ENCODE measurements at places on chromosomes 3 and 15.

GRCh38 chr15:70492240-70493177 is 270.8 kb downstream of the UACA start:
- DNase-seq = peak; percentile 72

GRCh38 chr15:69722924-69723323 is 270.3 kb downstream of the RPLP1 start:
- DNase-seq = no peak

GRCh38 chr3:59970376-59970775 is 920.6 kb upstream of the CFAP20DC start:
- DNase-seq = no peak

- DNase-seq = no peak
Observed at GRCh38 chr15:64051407-64052259, 5.3 kb upstream of the DAPK2 start.

DNA sequence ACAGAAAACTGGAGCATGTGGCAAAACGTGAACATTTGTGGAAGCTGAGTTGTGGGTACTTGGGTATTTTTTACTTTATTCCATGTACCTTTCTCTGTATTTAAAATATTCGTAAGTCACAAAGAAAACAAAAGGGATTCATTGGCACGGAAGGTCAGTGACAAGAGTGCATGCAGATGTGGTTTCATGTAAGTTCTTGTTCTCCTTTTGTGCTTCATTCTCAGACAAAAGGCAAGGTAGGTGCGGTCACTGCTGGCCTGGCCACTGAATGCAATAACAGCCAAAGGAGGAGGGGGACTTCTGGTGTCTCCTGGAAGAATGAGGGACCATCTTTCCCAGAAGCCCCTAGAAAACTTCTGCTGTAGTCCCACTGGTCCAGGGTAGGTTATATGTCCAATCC is 200.0 kb upstream of the TOPAZ1 start:
- DNase-seq = no peak

- no peak for DNase-seq
Observed at GRCh38 chr3:176697284-176697889, 499.9 kb downstream of the TBL1XR1 start.

GRCh38 chr3:66494959-66495667 is 5.7 kb downstream of the LRIG1 start:
- DNase-seq = no peak

GRCh38 chr3:31157893-31158620 is 263.6 kb upstream of the GADL1 start:
- DNase-seq = no peak

DNA sequence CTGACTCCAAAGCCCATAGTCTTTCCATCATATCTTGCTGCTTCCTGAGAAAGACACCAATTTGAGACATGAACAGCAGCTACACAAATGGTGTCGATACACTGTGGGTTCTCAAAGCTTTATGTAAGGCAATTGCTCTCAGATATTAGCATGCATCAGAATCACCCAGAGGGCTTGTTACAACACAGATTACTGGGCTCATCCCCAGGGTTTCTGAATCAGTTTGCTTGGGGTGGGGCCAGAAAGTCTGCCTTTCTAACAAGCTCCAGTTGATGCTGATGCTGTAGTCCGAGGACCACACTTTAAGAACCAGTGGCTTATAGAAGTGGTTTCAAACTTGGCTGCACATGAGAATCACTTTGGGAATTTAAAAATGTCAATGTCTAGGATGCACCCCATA is 86.5 kb downstream of the SEMA6D start:
- no peak for DNase-seq

DNA sequence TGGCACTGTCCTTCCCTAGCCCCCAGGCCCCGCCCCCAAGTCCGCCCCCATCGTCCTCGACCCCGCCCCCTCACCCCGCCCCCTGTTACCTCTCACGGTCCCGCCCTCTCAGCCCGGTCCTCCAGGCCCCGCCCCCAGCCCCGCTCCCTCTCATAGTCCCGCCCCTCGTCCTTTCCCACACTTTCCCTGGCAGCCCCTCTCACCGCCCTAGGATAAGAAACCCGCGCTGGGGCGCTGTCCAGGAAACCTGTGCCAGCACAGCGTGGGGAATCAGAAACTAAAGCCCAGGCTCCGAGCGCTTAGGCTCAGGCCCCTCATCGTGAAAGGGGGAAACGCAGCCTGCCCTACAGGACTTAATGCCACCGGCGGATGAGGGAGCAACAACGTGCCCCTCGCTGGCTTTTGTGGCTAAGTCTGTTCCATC is 20.9 kb downstream of the TRPM1 start:
- DNase-seq = peak; percentile 3

- DNase-seq = no peak
Observed at GRCh38 chr3:105415951-105416350, 49.2 kb downstream of the ALCAM start.

DNA sequence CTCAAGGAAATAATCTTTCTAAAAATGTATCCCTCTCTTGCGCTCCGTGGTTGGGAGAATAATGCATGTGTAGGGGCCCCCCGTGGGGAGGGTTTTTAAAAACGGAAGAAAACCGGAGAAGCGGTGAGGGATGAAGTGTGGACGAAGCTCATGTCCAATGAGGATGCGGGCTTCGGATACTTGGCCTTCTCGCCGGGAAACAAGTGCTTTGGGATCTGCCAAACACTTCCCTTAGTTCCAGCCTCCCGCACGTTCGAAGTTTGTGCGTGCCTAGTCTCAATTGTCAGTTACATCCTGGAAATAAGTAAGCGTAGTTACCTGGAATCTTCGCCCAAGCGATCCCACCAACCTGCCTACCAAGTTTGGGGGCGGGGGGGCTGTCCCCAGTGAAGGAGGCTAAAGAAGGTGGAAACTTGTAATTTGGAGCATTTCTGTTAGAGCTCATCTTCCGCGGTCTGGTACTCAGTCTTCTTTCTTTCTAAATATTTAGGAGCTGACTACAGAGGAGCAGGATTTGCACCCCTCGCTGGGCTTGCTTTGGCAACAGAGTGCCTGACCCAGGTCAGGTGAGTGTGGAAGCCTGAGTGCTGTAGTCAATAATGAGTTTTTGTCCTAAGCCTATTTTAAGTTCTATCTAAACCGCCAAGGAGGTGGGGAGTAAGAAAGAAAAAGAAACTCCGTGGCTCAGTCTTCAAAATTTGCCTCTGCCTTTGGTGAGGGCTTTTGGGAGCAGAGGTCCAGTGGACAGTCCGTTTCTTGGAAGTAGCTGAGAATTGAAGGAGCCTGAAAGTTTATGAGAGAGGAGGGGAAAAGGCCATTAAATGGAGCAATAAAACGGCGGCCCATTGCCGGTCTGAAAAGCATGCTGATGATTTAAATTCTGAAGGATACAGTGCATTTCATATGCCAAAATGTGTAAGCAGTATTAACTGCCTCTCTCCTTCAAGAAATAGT is 1.1 kb downstream of the ITPR1 start:
- no peak for DNase-seq

- no peak for DNase-seq
Observed at GRCh38 chr15:83380682-83381081, 66.5 kb upstream of the SH3GL3 start.

DNA sequence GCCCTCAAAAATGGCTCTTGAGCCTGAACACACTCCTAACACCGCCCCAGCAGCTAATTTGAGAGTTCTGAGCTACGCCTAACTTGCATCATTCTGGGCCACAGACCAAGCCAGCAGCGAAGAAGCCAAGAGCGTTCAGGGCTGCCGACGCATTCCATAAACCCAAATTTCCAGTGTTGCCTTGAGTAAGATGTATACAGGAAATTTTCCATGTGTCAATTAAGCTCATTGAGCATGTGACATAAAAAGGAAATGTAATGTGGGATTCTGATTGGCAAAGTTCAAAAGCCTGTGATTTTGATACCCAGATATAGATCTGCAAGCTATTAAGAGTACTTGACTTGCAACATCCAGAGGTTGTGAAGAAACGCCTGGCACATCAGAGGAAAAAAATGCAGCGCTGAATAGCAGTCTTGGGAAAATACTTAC is 148.6 kb upstream of the NR2F2 start:
- DNase-seq = no peak

DNA sequence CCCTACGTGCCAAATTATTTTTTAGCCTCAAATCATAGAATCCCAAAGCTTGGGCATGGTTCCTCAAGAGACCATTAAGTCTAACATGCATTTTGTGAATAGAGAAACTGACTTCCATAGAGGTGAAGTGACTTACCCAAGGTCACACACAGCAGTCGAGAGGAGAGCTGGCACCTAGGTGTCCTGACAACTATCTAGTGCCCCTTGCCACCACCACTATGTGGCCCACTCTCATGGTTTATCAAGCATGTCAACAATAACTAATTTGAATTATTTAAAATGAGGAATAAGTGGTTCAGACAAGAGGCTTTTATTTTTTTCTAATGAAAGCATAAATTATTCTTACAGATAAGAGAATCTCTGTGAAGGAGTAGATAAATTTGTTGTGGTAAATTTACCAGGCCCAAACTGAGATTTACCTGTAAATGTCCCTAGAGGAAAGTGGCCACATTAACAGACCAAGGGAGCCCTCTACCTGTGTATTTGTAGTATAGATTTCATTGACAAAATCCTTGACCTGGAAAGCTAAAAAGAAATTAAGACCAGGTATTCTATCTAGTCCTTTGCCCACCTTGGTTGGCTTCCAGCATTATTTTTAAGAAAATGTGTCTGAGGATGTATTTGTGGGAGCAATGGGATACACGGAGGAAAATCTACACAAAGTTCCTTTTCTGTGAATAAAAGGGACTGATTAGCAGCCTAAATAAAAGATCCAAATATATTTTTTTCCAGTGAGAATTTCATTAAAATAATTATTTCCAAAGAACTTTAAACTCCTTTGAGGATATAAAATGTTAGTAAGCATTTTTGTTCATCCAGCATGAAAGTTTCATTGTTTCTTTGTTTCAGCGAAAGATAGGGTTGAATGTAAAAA is 49.1 kb downstream of the IQCH start:
- peak; percentile 4 for DNase-seq

DNA sequence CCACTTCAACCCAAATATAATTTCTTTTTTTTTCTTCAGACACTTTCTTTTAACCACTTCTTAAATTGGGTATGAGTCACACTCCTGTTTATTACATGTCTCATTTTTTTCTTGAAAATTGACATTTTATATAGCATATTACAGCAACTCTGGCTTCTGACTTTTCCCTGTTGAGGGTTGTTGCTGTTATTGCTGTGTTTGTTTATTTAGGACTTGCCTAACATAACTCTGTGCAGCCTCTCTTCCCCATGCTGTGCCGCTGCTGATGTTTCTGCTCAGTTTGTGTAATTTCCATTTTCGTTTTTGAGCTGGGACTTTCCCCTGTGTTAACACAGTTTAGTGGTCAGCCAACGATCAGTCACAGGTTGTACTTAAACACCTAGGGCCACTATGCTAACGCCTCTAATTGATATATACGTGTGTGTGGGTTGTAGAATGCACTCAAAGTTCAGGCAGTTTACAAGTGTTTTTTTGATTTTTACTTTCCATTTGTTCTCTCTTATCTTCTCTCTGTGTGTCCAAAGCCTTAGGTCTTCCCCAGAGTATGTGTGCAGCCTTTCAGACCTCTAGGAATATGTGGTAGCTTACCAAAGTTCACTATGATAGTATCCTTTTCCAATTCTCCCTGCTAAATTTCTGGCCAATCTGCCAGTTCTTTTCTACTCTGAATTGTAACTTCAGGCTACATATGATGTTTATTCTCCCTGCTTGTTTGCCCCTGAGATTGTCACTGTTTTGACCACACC is 337.2 kb downstream of the ZBTB20 start:
- no peak for DNase-seq

- no peak for DNase-seq
Observed at GRCh38 chr3:194397757-194398312, 1.2 kb downstream of the GP5 start.

- DNase-seq = no peak
Observed at GRCh38 chr15:40439960-40440742, 602 bp upstream of the BAHD1 start.

GRCh38 chr3:38164643-38164951 is 740 bp upstream of the OXSR1 start:
- no peak for DNase-seq

GRCh38 chr3:175422744-175423143 is 563.6 kb downstream of the NAALADL2 start:
- DNase-seq = no peak

DNA sequence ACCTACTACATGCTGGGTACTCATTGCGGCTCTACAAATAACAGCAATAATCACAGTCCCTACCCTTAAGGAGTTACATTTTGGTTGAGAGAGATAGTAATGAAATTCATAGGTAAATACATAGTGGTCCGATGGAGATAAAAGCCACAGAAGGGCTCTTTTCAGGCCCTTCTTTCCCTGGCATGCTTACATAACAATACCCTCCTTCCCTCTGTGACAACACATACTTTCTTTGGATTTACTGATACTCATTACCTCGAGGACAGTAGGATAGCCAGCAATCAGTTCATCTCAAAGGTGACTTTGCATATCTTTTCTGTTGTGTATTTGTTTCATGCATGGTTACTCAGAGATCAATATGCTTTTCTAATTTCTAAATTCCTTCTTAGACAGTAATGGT is 54.5 kb downstream of the HSPBAP1 start:
- DNase-seq = no peak

DNA sequence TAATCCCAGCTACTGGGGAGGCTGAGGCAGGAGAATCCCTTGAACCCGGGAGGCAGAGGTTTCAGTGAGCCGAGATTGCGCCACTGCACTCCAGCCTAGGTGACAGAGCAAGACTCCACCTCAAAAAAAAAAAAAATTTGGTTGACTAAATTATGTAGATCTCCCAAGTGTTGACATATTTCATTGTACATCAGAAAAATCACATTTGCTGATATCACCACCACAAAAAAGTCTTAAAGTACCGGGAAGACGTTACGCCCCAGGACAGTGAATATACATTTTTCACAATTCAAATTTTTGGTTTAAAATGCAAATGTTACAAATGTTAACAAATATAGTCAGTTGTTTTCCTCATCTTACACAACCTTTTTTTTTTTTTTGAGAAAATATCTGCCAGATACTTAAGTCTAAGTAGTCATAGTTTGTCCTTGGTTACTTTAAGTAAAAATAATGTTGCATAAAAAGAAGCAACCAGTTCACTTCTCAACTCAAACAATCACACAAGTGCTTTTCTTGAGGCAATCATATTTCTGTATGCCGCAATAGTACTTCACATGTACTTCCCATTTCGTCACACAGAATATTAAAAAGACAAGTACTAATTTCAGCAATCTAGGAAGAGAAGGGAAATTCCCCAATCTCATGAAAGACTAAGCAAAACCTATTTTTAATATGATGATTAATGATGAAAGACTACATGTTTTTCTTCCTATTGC is 41.0 kb upstream of the TCF12 start:
- no peak for DNase-seq

GRCh38 chr15:92502336-92502735 is 108.7 kb downstream of the ST8SIA2 start:
- no peak for DNase-seq

DNA sequence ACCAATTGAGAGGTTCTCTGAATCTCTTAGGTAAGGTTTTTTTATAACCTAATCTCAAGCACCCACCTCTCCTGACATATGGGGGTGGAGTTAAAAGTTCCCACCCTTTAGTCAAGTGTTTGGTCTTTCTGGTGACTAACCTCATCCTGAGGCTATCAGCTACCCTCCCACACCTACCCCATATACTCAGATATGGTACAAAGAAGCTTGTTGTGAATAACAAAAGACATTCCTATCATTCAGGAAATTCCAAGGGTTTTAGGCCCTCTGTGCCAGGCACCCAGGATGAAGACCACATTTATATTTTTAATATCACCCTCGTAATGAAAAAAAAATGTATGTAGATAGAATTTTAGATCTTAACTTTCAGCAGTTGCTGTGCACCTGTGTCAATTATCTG is 9.0 kb downstream of the CHMP2B start:
- no peak for DNase-seq
